Hematopoietic multipotent progenitor cell (in vitro differentiated cells): ENCODE measurements at places on chromosomes 6 and 20. TPM values are rescaled to one million over a fixed set of nuclear protein-coding genes. Genes with fewer than 3 reads are reported as not detected.

Gene PI16
- total RNA-seq, result not detected

Gene CST5
- total RNA-seq, result not detected

Gene ATP6V1G2
- total RNA-seq, result 1.1 TPM

Gene LY6G5C
- 3.5 TPM for total RNA-seq

Gene RBM24
- under 0.01 TPM for total RNA-seq

Gene LGSN
- total RNA-seq, result under 0.01 TPM

Gene FAM83D
- total RNA-seq, result 9.4 TPM

Gene RIPPLY2
- not detected for total RNA-seq

Gene HSPA1B
- total RNA-seq, result 303 TPM

Gene HLA-DMB
- 71.6 TPM for total RNA-seq

Gene SLC2A10
- total RNA-seq, result 5.1 TPM

Gene SIRPA
- 8.1 TPM for total RNA-seq

Gene NFKBIE
- total RNA-seq, result 38.8 TPM

Gene SRSF12
- total RNA-seq, result 0.81 TPM

Gene SPDEF
- under 0.01 TPM for total RNA-seq

Gene ACTL10
- 6.2 TPM for total RNA-seq

Gene IL17F
- total RNA-seq, result not detected

Gene ARMC12
- 0.81 TPM for total RNA-seq

Gene OPRM1
- under 0.01 TPM for total RNA-seq

Gene RIMS1
- total RNA-seq, result under 0.01 TPM

Gene RGS17
- under 0.01 TPM for total RNA-seq

Gene PBOV1
- not detected for total RNA-seq

Gene C6orf47
- total RNA-seq, result 19.1 TPM

Gene HEY2
- total RNA-seq, result not detected

Gene MCCD1
- total RNA-seq, result not detected

Gene STMND1
- total RNA-seq, result not detected

Gene NR2E1
- not detected for total RNA-seq

Gene FAM83C
- total RNA-seq, result under 0.01 TPM

Gene RNF182
- 0.27 TPM for total RNA-seq

Gene ENPP3
- 0.54 TPM for total RNA-seq

Gene IRF4
- 0.81 TPM for total RNA-seq

Gene FAXC
- total RNA-seq, result under 0.01 TPM

Gene FNDC1
- total RNA-seq, result under 0.01 TPM

Gene SAMD10
- total RNA-seq, result 27.7 TPM

Gene ERVFRD-1
- total RNA-seq, result under 0.01 TPM

Gene GCNT2
- 12.7 TPM for total RNA-seq

Gene ANKRD6
- total RNA-seq, result 15.3 TPM

Gene SAYSD1
- 10.8 TPM for total RNA-seq

Gene SLC17A1
- total RNA-seq, result not detected

Gene REM1
- total RNA-seq, result 0.27 TPM

Gene RTF2
- 60.1 TPM for total RNA-seq

Gene TAP1
- 88.1 TPM for total RNA-seq

Gene LY6G6D
- 1.6 TPM for total RNA-seq

Gene LHFPL5
- not detected for total RNA-seq

Gene TRIM40
- under 0.01 TPM for total RNA-seq

Gene HLA-DQA1
- 1.6 TPM for total RNA-seq

Gene OPRL1
- 10.5 TPM for total RNA-seq

Gene SAMD3
- 0.54 TPM for total RNA-seq

Gene PPP1R11
- total RNA-seq, result 16.7 TPM

Gene SYCP2
- total RNA-seq, result 0.27 TPM

Gene HSP90AB1
- total RNA-seq, result 770 TPM

Gene SLC17A3
- not detected for total RNA-seq

Gene CRIP3
- 0.27 TPM for total RNA-seq

Gene PPP1R3G
- under 0.01 TPM for total RNA-seq

Gene PKIB
- total RNA-seq, result not detected
